ENCODE measurements at places on chromosomes 12 and 14.

GRCh38 chr12:103962493-103962892 is 3.2 kb upstream of the TDG start:
- no peak for DNase-seq

DNA sequence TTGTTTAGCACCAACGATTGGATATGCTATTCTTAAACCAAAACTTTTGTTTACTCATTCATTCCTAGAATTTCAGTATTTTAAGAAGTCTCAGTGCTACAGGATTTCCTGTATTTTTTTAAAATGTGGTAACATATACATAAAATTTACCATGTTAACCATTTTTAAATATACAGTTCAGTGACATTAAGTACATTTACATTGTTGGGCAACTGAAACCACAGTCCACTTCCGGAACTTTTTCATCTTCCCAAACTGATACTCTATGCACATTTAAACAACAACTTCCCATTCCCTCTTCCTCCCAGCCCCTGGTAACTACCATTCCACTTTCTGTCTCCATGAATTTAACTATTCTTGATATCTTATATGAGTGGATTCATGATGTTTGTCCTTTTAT is 30.3 kb downstream of the PDE3A start:
- DNase-seq: no peak

GRCh38 chr12:121793440-121793837 is at the start of gene RHOF:
RHOF (minus strand) TSS chr12:121793688; CDS start chr12:121793633, 55 bp downstream.
- no peak for DNase-seq

DNA sequence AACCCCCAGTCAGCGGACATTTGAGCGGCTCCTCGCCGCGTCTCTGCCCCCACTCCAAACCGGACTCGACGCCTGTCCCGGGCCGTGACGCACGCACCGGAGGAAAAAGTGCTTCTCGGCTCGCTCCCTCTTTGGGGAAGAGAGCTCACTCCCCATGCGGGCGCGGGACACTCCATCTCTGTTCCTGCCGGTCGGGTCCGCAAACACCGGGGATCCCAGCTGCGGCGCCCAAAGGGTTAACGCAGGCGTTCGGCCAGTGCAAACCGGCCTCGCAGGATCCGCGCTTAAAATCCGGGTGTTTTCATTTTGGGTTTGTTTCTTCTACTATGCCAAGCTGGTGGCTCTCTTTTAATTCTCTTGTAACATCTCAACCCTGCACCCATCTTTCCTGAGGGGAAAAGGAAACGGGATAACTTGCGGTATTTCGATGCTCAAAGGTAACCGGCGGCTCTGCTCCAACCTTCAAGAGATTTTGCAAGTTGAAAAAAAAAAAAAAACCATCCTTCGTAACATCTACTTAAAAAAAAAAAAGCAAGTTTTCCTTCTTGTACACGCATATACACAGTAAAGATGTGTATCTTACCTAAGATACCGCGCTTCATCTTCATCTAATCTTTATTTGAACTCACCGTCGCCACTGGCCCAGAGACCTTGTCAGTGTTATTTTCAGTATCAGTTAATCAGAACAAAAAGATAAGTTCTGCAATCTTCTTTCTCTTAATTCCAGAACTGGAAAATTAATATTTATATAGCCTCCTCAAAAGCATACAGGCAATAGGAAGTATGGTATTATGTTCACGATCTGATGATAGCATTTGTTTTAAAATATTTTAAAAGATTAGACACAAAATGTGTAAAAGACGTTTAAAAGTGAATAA is 1.6 kb upstream of the ATP2B1 start:
- DNase-seq: no peak

GRCh38 chr12:124680863-124681778 is 113.7 kb upstream of the NCOR2 start:
- DNase-seq: peak; percentile 88

DNA sequence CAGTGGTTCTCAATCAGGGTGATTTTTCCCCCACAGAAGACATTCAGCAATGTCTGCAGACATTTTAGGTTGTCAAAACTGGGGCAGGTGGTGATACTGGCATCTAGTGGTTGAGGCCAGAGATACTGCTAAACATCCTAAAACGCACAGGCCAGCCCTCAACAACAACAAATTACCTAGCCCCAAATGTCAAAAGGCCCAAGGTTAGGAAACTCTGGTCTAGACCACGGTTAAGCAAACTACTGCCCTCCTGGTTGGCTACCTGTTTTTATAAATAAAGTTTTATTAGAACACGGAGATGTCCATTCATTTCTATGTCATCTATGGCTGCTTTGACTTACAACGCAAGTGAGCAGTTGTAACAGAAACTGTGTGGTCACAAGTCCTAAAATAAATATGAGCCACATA is 186.7 kb downstream of the EFCAB11 start:
- DNase-seq: peak; percentile 31

DNA sequence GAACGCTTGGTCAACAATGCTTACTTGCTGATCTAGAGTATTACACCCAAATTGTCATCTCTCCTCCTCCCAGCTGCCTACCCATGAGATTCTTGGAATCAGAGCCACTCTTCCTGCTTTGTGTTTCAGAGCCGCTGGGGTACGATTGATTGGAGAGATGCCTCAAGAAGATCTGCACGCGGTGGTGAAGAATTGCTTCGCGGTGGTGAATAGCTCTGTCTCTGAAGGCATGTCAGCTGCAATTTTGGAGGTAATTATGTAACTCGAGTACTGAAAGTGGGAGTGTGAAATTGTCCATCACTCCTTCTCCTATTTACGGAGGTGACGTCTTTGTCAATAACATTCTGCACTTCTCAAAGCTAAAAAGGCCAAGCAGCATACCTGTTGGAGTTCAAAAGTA is 93.9 kb downstream of the GLT1D1 start:
- DNase-seq: no peak

DNA sequence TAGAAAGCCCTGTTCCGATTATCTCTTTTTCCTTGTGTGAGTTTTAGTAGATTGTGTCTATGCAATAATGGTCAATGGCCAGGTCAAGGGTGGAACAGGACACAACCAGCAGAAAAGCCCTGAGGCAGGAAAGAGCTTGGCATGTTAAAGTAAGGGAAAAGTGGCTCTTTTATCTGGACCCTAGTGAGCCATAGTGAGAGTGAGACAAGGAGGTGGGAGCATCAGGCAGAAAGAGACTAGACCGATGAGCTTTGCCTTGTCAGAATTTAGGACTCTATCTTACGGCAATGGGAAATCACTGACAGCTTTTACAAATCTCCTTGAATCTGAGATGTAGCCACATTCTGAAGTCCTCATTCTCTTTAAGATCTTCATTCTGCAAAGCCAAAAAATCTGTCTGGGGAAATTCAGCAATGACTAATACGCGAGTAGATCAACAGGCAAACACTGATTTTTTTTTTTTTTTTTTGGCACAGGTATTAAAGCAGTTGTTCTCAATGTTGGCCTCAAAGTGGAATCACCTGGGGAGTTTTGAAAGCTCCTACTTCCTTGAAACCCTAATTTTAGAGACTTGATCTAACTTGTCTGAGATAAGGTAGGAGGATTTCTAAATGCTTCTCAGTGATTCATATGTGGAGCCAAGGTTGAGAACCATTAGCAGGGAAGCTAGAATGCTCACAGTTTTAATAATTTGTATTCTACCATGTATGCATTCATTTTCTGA is 33.9 kb downstream of the TMEM19 start:
- no peak for DNase-seq

GRCh38 chr14:58071341-58071740 is 80.7 kb downstream of the ARMH4 start:
- DNase-seq: no peak

- DNase-seq: no peak
Observed at GRCh38 chr12:101064721-101065120, 145.3 kb downstream of the SLC5A8 start.

- DNase-seq: no peak
Observed at GRCh38 chr14:65360144-65360784, 52.3 kb upstream of the FUT8 start.

- DNase-seq: no peak
Observed at GRCh38 chr14:94690486-94690885, 78.3 kb downstream of the SERPINA3 start.

GRCh38 chr14:91873471-91874415 is 6.4 kb upstream of the TC2N start:
- DNase-seq: no peak

DNA sequence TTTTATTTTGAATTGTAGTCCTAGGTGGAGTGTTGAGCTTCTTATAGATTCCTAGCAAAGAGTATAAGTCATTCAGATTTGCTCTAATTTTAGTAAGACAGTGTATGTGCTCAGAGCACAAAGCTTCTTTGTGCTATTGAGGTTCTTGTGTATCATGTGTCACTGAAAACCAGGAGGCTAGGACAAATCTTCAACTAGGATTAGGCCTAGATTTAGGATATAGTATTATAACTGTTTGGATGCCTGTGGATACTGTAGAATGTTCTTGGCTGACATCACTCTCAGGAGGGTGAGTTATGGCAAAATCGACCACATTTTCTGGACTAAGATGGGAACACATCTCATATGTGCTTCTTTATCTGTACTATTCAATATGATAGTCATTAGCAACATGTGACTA is 86.5 kb downstream of the DHRS2 start:
- DNase-seq: no peak

DNA sequence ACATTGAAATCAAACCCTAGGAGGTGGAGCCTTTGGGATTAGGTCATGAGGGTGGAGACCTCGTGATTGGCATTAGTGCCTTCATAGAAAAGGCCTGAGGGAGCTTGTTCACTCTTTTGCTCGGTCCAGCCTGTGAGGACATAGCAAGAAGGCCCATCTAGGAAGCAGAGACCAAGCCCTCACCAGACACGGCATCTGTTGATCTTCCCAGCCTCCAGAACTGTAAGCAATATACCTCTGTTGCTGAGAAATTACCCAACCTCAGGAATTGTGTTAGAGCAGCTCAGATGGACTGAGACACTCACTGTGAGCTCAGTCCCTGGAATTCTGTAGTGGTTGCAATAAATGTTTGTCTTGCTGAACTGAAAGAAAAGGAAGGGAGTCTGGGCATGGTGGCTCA is 116.2 kb upstream of the MAP1LC3B2 start:
- DNase-seq: no peak

DNA sequence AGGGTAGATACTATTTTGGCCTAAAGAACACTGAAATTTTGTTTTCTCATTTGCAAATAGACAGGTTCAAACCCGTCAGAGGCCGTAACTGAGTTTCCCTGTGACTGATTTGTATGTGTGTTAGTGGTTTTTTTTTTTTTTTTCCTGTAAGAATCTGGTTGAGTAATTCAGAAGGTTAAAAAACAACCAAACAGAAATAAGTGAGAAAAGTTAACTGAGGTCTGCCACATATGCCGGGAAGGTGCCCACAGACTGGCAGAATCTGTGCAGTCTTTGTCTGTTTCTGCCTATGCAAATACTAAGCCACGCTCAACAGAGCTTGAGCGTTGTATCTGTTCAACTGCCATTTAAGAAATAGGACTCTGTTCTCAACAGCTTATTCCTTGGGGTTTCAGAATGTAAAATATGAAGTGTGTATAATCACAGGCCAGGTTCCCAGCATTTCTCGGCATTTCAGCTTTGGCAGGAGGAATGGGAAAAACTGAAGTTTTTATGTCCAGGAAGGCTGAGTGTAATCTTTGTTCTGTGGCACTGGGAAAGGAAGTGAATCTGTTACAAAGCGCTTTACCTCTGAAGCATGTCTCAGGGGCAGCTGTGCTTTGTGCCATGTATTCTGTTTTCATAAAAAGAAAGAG is 181.9 kb downstream of the PRKCH start:
- DNase-seq: no peak

All from 8988T (cell line).